ENCODE measurements at places on chromosomes 12 and 14.

DNA sequence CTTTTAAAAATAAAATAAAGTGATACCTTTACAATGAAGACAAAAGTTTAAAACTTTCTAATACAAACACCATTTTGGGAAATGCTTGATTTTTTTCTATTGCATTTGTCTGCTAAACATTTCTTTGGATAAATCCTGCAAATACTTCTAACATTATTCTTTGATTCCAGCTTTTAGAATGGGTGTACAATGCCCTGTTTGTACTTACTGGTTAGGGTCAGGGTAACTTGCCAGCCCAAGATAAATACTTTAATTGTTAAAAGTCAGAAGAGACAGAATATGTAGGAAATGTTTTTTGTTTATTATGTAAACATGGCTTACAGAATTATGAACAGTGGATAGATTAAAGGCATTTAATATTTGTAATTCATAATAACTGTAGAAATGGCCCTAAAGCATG, 60.5 kb downstream of the WASHC4 start:
- DNase-seq, result no peak

DNA sequence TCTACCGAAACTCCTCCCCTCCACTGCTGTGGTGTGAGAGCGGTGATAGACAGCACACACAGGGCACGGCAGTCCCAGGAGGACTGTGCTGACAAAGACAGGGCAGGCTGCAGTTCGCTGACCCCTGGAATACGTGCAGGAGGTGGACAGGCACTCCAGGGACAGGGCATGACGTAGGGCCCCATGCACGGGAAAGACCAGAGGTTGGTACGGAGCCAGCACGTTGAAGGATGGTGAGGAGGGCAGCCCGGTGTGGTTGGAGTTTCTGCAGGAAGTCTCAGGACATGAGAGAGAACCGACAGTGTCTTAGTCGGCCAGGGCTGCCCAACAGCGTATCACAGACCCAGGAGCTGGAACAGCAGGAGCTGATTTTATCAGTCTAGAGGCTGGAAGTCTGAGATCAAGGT, 254.2 kb upstream of the FKBP4 start:
- DNase-seq, result no peak

GRCh38 chr14:67502867-67503266, 14.3 kb upstream of the TMEM229B start:
- DNase-seq, result no peak

DNA sequence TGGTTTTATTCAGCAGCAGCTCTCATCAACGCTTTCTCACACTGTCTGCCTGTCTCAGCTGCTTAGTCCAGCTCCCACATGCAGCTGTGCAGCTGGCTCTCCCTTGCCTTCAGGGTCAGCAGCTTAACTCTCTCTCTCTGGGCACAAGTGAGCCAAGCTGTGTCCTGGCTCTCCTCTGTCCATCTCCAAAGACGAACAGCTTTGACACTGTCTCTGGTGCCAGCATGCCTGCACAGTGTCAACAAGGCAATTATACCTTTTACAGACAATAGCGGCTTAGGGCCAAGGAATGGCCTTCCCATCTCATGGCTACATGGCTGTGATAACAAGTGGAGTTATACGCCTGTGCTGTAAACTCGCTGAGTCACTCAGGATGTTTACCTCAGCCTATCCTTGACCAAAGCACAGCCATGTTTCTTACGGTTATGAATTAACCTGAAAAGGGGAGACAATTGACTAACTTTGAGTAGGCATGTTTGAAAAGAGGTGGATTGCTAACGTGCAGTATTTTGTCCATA, 38.4 kb upstream of the MANSC4 start:
- DNase-seq, result no peak

DNA sequence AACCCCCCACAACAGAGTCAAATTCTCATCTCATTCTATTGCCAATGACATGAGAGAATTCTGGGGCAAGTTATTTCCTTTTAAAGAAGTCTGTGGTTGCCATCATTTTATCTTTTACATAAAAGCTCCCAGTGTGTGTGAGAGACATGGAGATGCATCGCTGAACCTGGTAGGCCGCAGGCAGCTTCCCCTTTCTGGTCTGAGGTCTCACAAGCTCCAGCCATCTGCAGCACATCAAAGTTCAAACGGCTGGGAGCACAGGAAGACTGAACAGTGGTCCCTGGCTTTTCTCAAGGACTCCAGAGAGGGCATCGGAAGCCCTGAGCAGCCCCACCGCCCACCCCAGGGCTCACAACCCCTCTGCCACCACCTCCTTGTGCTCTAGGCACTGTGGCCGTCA, 141.7 kb downstream of the RIMBP2 start:
- DNase-seq, result no peak

DNA sequence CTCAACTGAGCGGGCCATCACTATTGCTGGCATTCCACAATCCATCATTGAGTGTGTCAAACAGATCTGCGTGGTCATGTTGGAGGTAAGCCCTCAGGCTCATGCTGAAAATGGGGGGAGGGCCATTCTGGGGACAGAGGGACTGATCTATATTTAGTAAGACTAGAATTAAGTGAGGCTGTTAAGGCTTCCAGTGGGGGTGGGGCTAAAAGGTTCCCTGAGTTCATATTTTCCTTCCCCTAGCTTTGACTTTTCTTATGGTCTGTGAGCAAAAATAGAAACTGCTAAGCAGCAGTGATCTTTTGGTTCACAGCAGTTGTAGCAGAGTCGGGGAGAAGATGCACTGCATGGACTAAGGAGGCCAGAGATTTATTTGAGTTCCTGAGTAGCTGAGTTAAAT, 9.2 kb downstream of the PCBP2 start:
- DNase-seq, result no peak

- no peak for DNase-seq
Observed at GRCh38 chr12:29572464-29572863, 75.0 kb upstream of the OVCH1 start.

- no peak for DNase-seq
Observed at GRCh38 chr12:97960741-97961608, 498.4 kb downstream of the RMST start.

All from activated B cell treated with CpG ODN at 0.5 μM for 24 hours (primary cell).